Psoas muscle (tissue), 8 donors: ENCODE measurements at places on chromosomes 5 and 9.

DNA sequence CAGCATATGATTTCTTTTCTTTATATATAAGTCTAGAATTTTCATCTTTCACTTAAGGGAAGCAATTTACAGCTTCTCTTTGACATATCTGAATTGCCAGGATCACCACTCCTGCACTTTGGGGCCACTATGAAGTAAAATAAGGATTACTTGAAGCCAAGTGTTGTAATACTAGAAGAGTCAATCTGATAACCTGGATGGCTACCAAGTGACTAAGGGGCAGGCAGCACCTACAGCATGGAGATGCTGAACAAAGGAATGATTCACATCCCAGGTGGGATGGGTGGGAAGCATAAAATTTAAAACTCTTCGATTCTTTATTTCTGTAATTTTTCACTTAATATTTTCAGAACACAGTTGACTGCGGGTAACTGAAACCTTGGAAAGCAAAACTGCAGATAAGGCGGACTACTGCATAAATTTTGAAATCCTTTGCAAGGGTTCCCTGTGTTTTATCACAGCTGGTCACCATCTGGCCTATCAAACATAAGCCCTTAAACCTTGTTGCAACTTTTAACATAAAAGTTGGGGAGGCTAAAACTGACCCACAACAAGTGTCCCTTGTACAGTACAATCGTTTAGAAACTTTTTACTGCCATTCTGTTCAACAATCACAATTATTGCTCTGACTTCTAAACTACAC lies 31.2 kb downstream of the NR3C1 start:
- DNase-seq: no peak

- DNase-seq: no peak
Observed at GRCh38 chr5:310941-311434, 10.5 kb upstream of the AHRR start.

DNA sequence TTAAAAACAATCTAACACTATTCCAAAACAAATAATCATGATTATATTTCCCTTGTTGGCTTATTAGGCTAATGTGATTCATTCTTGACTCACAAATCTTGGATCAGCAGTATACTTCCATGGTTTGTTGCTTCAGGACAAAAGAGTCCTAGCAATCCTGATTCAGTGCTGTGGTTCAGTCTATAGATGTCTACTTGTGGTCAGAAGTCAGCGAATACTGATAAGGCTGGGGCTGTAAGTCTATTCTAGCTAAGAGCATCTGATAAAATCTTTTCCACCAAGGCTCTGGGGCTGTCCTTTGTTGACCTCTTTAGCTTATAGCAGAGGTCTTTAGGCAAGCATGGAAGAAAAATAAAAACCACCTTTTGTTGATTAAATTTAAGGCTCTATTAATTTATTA lies 4.4 kb upstream of the SMIM3 start:
- no peak for DNase-seq

GRCh38 chr5:161431963-161432362 lies 114.6 kb downstream of the GABRB2 start:
- DNase-seq: no peak

GRCh38 chr9:23638837-23639426 lies 187.1 kb downstream of the ELAVL2 start:
- no peak for DNase-seq

- no peak for DNase-seq
Observed at GRCh38 chr9:99605016-99605743, 216.5 kb upstream of the NR4A3 start.
